ENCODE measurements at places on chromosomes 5 and 9.

- no peak for DNase-seq
Observed at GRCh38 chr5:24347158-24347557, 297.6 kb downstream of the CDH10 start.

GRCh38 chr5:123093601-123094236, 4.7 kb downstream of the PRDM6 start:
- no peak for DNase-seq

- no peak for DNase-seq
Observed at GRCh38 chr9:115794921-115795475, 358.6 kb upstream of the PAPPA start.

GRCh38 chr5:10581867-10582511, 18.1 kb downstream of the ANKRD33B start:
- no peak for DNase-seq

Measured in activated CD8-positive, alpha-beta memory T cell treated with anti-CD3 and anti-CD28 coated beads for 24 hours (primary cell).